CD4-positive, alpha-beta T cell treated with Interleukin-4 for 1 hour (primary cell): ENCODE measurements at places on chromosomes 1 and 21.

DNA sequence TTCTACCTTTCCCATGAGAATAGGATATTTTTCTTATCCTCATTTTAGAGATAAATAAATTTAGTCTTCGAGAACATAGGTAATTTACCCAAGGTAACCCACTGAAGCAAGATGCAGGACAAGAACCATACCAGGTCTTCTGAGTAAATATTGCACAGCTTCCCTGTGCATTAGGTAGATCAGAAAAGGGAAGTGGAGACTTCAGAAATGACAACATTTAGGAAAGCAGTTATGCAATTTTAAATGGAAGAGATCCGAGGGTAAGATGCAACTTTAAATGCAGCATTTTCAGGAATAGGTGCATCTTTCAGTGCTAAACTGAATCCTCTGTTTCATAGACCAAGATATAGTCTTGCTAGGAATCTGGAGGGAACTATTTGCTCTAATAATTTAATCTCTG, 206.4 kb upstream of the SGIP1 start:
- DNase-seq: no peak

DNA sequence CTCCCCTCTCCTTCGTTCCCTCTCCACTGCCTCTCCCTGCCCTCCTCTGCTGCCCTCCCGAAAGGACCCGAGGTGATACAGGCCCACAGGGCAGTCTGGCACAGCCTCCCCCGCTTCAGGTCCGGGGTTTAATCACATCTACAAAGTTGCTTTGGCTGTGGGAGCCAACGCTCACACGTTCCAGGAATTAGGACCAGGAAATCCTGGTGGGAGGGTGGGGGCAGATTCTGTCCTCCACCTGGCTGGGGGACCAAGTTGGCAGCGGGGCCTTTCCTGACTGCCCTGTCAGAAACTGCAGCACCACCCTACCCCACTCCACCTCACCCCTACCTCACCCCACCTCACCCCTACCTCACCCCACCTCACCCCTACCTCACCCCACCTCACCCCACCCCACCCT, 95.1 kb downstream of the WDR4 start:
- DNase-seq: no peak

- no peak for DNase-seq
Observed at GRCh38 chr1:39761557-39762260, 9.4 kb downstream of the OXCT2 start.

DNA sequence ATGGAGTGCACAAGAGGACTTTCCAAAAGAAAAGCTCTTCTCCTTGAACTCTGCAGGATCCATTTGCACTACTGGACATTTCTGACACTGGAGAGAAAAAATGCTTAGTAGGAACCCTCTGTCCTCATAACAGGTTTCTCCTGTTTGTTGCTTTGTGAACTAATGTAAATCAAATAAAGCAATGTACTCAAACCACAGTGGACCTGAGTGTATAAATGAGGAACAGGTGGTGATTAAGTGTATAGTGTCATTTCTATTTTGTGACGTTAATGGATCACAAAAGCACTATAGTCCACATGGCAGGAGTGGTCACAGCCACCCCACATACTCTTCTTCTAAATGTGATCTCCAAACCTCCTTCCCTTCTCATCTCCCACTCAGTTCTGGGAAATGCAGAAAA, 268.4 kb upstream of the DUSP10 start:
- DNase-seq: no peak

GRCh38 chr1:38784452-38785284, 74.9 kb downstream of the RRAGC start:
- no peak for DNase-seq
